ENCODE measurements at places on chromosomes 16 and 17.
A peak's percentile ranks its signal among the peaks of the same experiment; 100 is the strongest.

DNA sequence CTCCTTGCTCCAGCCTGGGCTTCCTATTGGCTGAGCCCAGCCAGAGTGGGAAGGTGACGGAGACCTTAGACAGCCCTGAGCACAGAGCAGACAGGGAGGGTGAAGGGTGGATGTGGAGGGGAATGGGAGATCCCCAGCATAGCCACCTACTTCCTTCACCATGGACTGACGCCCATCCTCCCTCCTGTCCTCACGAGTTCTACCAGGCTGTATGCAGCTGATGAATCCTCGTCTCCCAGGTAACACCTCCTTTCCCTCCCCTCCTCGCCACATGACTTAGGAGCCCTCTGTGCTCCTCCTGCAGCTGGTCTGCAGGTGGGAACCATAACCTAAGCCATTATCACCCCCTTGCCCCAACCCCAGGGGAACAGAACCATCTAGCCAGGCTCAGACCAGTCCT is 9.0 kb upstream of the CRHR1 start:
- DNase-seq = no peak

DNA sequence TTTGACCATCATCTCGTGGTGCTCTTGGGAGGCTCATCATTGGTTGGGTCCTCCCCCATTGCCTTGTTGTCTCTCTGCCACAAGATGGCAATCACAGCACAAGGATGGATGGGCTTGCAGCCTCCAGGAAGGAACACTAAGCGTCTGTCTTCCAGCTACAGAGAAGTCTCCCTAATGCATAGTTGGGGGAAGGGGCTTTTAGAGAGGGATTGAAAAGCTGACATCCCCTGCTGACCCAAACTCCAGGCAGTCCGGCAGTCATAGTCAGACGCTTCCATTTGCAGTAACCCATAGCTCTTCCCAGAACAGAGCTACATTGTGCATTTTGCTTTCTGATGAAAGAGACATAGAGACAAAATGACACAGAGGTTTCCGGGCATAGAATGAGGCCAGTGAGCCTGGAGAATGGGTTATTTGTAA is 111.4 kb downstream of the UTP18 start:
- peak; percentile 23 for DNase-seq

DNA sequence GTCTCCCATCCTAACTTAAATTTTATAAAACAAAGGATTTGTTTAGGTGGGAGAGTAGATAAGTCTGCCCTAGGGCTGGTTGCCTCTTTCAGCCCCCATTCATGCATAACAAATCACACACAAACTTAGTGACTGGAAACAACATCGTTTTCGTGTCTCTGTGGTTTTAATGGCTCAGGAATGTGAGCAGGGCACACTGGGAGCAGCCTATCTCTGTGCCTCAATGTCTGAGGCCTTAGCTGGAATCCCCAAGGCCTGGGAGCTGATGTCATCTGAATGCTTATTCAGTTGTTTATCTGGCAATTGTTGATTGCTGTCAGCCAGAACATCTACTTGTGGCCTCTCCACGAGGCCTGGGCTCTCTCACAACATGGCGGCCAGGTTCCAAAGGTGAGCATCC is 101.9 kb upstream of the HSBP1 start:
- no peak for DNase-seq

DNA sequence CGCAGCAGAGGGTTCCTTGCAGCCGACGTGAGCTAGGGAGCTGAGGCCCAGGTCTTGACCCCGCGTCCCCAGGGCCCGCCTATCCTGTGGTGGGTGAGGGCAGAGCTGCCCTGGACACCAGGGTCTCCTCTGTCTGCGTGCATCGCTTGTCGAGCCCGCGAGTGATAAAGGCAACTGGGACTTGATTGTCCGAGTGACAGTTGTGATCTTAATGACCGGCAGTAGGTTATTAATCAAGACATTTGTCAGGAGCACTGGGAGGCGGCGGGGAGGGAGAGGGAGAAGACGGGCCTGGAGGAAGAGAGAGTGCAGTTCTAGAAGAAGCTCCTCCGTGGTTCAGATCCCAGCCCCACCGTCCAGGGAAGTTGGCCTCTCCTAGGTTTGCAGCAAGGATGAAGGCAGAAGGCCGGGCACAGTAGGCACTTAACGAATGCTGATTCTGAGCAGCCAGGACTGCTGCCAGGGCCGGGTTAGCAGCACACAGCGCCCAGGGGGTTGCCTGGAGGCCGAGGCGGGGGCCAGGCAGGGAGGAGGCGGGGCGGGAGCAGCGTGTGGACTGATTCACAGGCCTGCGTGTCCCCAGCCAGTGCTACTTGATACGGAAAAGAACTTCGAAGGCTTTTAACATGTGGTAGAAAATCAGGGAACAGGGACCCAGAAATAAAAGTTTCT is 11.3 kb upstream of the GSE1 start:
- DNase-seq = no peak

DNA sequence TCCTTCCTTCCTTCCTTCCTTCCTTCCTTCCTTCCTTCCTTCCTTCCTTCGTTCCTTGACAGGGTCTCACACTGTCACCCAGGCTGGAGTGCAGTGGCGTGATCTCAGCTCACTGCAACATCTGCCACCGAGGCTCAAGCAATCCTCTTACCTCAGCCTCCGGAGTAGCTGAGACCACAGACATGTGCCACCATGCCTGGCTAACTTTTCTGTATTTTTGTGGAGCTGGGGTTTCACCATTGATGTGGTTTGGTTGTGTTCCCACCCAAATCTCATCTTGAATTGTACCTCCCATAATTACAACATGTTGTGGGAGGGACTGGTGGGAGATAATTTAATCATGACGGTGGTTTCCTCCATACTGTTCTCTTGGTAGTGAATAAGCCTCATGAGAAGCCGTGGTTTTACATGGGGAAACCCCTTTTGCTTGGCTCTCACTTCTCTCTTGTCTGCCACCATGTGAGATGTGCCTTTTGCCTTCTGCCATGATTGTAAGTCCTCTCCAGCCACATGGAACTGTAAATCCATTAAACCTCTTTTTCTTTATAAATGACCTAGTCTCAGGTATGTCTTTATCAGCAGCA is 90.3 kb upstream of the MPHOSPH6 start:
- no peak for DNase-seq

- no peak for DNase-seq
These were observed 62.6 kb downstream of the ZFHX3 start for GRCh38 chr16:72985148-72985941.
